ENCODE measurements at places on chromosomes 6 and 20.

DNA sequence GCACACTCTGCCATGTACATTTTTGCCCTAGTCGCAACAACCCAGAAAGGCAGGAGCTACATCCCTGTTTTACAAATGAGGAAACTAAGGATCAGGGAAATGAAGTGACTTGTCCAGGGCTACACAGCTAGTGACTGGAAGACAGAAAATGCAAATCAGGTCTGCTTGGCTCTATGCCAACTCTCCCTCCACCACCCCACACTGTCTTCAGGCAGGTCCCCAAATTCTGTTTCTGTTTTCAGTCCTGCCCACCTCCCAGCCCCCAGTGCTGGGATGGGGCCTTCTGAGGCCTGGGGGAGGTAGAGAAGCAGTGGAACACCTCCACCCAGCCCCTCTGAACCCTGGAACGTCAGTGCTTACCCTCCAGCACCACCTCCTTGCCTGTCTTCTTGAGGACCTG, 5.1 kb downstream of the SNTA1 start:
- DNase-seq, result no peak

DNA sequence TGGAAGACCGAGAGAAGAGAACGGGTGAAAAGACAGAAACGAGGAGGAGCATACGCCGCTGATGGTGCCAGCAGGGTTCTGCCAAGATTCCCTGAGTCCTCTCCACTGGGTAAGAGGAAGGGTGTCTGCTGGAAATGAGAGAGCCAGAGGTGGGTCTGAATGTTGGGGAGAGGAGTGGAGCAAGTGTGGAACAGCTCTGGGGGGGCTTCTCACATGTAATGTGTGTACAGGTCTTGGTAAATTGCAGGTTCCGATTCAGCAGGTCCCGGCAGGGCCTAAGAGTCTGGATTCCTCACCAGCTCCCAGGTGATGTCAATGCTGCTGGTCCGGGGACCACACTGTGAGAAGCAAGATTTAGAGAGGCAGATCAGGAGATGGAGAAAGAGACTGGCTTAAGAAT, 1.5 kb upstream of the EBF4 start:
- no peak for DNase-seq

GRCh38 chr6:157559201-157559756, 178.3 kb downstream of the ZDHHC14 start:
- no peak for DNase-seq

DNA sequence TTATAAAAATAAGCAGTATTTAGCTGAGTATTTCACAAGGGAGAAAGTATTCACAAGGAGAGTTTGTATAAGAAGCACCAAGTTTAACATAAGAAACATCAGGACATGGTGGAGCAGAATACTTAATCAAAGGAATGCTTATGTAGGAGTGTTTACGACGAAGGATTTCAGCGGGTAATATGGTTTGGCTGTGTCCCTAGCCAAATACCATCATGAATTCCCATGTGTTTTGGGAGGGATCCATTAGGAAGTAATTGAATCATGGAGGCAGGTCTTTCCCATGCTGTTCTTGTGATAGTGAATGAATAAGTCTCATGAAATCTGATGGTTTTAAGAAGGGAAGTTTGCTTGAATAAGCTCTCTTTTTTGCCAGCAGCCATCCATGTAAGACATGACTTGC, 1099.1 kb upstream of the ADGRB3 start:
- DNase-seq, result no peak

GRCh38 chr6:88704980-88705379, 258.4 kb downstream of the RNGTT start:
- DNase-seq, result no peak

DNA sequence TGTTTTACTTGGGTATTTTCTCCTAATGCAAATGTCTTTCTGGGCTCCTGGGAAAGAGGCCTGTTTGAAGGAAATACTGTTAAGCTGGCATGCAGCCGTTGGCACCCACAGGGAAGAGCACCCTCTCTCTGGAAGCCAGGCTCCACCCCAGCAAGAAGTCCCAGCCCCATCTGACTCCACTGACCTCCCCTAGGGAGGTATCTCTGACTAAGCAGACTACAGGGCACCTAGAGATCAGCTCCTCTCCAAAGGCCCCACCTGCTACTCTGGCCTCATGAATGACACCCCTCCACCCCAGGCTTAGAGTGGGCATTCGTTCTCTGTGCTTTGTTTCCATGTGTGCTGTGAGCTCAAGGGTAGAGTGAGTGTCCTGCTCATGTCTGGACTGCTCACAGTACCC, 6.4 kb upstream of the MDGA1 start:
- DNase-seq, result no peak

DNA sequence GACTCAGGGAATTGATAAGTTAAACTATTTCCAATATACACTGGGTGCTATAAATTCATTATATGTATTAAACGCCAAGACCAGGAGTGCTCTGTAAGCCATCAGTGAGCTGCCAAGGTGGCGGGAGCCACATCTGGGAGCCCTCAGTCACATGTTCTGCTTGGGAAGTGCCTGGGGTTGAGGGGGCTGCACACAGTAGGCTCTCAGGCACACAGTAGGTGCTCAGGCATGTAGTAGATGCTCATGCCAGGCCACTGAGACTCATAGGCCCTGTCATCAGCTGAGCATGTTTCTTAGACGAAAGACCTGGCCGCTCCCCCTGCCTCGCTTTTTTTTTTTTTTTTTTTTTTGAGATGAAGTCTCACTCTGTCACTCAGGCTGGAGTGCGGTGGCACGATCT, 83.3 kb upstream of the BHLHE23 start:
- DNase-seq, result no peak

- DNase-seq, result no peak
Observed at GRCh38 chr6:136274062-136274461, 15.6 kb downstream of the BCLAF1 start.

DNA sequence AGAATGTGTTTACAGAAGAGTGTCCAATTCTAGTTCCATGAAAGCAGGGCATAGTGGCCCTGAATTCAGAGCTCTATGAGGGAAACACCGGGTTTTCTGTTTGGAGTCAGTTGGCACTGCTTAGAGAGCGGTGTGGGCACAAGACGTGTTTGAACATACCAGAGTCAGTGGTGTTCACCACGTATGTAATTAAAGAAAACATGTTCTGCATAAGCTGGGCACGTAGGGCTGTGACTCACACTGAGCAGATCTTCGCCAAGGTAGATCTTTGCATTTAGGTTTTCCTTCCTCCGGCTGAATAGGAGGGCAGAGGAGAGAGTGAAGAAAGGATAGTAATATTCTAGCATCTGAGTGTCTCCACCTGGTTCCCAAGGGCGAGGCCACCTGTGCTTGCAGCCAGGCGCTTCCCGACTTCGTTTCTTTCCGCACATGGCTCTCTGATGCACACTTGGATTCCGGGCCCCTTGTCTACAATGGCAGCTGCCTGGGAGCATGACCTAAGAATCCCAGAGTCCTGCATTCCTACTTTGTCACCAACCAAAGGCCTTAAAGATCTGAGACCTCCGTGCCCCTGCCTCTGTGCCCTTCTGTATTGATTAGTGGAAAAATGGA, 136.2 kb downstream of the ERMARD start:
- no peak for DNase-seq

GRCh38 chr20:38001981-38002380, 31.3 kb downstream of the TTI1 start:
- DNase-seq, result no peak

DNA sequence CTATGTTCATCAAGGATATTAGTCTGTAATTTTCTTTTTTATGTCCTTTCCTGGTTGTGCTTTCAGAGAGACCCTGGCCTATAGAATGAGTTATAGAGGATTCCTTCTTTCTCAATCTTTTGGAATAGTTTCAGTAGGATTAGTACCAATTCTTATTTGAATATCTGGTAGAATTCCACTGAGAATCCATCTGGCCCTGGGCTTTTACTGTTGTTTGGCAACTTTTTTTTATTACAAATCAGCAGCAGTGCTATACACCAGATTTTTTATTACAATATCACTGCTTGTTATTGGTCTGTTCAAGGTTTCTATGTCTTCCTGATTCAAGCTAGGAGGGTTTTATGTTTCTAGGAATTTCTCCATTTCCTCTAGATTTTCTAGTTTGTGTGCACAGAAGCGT, 50.0 kb upstream of the NRSN1 start:
- DNase-seq, result no peak

All from activated CD8-positive, alpha-beta memory T cell treated with anti-CD3 and anti-CD28 coated beads for 1 hour (primary cell).